ENCODE measurements at places on chromosomes 16 and 17.

- no peak for DNase-seq
Observed at GRCh38 chr16:85460252-85461021, 152.7 kb upstream of the GSE1 start.

GRCh38 chr17:66953630-66954020 is 10.9 kb upstream of the CACNG4 start:
- no peak for DNase-seq

- peak; percentile 82 for DNase-seq
Observed at GRCh38 chr17:48472411-48473281, 42.6 kb upstream of the SKAP1 start.

DNA sequence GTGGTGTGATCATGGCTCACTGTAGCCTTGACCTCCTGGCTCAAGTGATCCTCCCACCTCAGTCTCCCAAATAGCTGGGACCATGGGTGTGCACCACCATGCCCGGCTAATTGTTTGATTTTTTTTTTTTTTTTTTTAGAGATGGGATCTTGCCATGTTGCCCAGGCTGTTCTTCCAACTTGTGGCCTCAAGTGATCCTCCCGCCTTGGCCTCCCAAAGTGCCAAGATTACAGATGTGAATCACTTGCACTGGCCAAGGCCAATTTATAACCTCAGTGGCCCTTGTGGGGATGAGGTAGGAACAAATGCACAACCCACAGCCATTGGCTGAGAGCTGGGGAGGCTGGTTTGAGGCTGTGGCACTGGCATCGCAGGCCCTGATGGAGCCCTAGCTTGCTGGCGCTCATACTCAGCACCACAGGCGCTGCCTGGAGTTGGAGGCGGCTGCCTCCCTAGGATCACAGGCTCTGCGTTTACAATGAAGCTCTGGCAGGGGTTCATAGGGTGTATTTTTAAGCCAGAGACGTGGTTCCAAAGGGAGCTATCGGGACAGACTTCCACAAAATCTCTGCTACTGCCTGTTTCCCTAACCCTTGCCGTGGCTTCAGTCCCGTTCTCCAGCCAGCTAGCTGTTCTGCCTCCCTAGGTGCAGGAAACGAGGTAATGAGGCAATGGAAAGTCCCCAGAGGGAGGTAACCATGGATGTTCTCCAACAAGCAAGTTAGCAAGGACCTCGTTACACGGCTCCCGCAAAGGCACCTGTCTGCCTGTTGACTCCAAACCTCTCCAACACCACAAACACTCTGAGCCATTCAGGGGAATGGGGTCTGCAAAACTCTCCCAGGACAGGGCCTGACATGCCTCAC is 2.9 kb downstream of the ABCA3 start:
- DNase-seq, result no peak
